ENCODE measurements at places on chromosomes 2 and 18. TPM values are rescaled to one million over a fixed set of nuclear protein-coding genes. Genes with fewer than 3 reads are reported as not detected.

Gene AGXT
- not detected for total RNA-seq

Gene SSB
- total RNA-seq: 166 TPM

Gene SPR
- 144 TPM for total RNA-seq

Gene FZD7
- 7.3 TPM for total RNA-seq

Gene TRPM8
- 0.13 TPM for total RNA-seq

Gene TET3
- total RNA-seq: 7.5 TPM

Gene DLX1
- total RNA-seq: 4.3 TPM

Gene SERPINB4
- total RNA-seq: not detected

Gene MEIS1
- 3.8 TPM for total RNA-seq

Gene EPB41L3
- total RNA-seq: 0.44 TPM

Data from A549 treated with RU486 at 1 μM for 4 hours (cell line).